ENCODE measurements at places on chromosomes 6 and 20. TPM values are rescaled to one million over a fixed set of nuclear protein-coding genes. Genes with fewer than 3 reads are reported as not detected.

DNA sequence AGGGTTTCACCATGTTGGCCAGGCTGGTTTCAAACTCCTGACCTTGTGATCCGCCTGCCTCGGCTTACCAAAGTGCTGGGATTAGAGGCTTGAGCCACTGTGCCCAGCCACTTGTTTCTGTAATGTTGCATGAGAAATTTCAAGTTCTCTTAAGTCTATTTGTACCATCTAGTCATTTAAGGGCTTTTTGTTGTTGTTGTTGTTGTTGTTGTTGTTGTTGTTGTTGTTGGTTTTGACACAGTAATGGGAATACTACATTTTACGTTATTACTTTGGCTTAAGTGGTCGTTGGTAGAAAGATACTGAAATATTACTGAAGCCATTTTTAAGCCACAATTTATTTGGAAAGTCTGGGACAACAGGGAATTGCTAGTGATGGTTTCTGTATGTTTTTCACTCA, 52.0 kb downstream of the CSE1L start:
- no peak for DNase-seq

DNA sequence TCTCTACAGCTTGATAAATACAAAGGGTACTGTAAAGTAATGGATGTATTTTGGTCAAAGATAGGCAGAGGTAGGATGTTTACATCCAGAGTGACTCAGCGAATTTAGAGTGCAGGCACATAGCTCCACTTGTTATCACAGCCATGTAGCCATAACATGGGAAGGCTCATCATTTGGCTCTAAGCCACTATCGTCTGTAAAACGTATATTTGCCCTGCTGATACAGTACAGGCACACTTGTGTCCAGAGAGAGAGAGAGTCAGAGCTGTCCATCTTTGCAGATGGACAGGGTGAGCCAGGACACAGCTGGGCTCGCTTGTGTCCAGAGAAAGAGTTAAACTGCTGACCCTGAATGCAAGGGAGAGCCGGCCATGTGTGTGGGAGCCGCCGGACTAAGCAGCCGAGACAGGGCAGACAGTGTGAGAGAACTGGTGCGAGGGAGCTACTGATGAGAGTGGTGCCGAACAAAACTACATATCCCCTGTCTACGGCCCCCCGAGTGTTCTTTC, 619.0 kb downstream of the DOK5 start:
- no peak for DNase-seq

DNA sequence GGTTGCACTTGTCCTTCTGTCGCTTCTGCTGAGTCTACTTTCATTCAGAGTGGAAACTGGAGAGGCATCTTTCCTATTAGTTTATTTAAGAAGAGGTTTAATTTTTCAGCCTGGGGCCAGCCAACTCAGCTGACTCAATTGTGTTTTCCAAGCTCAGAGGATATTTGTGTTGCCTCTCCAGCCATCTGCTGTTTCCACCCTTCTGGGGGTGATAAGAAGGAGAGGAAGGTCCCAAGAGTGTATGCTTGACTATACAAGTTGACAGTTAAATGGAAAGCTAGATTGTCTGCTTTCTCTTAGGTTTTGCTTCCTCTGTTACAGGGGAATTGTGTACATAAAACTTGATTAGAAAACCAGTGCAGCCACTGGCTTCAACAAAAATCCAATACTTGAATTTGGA, 3.0 kb downstream of the PSMF1 start:
- DNase-seq, result no peak

GRCh38 chr6:19181211-19181610, 656.0 kb upstream of the ID4 start:
- no peak for DNase-seq

Gene OR10C1
- not detected for total RNA-seq

DNA sequence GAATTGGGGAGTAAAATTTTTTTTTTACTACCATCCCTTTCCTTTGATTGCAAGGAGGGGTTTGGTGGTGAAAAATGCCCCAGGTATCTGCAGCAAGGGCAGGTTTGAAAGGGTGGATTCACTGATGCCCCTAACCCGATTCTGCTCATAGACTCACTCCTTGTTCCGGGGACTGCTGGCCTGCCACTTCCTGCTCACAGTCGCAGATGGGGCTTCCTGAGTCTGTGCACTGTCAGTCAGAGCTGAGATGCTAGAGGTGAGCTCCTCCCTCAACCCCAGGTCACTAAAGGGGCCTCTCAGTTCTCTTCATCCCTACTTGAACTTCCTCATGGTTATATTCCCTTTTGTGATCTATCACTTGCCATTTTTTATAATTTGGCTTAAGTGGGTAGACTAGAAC, 357.9 kb downstream of the FARS2 start:
- DNase-seq, result no peak

GRCh38 chr20:57849121-57849520, 139.3 kb upstream of the PMEPA1 start:
- DNase-seq, result no peak

GRCh38 chr6:16562498-16562897, 198.8 kb downstream of the ATXN1 start:
- DNase-seq, result no peak

DNA sequence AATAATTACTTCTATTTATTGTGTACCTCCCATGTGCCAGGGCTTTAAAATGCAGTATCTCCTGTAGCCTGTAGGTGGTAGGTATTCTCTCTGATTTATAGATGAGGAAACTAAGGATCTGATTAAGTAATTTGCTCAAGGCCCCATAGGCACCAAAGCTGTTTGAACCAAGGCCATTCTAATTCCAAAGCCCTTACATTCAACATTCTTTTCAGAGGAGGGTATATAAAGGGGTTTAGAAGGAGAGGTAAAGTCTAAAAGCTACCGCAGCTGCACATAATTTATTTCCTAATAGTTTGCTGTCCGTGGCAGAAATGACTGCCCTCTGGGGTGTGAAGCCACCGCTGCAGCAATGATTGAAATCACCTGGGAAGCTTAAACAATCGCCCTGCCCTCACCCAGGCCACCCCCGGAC, 95.0 kb upstream of the FAM8A1 start:
- peak; percentile 39 for DNase-seq

GRCh38 chr6:6002005-6002847, 4.5 kb downstream of the NRN1 start:
- no peak for DNase-seq

Gene C6orf132
- 66.0 TPM for total RNA-seq

- no peak for DNase-seq
Measured at GRCh38 chr6:134074151-134075055, 22.0 kb upstream of the SLC2A12 start.

Gene MCCD1
- total RNA-seq, result not detected

DNA sequence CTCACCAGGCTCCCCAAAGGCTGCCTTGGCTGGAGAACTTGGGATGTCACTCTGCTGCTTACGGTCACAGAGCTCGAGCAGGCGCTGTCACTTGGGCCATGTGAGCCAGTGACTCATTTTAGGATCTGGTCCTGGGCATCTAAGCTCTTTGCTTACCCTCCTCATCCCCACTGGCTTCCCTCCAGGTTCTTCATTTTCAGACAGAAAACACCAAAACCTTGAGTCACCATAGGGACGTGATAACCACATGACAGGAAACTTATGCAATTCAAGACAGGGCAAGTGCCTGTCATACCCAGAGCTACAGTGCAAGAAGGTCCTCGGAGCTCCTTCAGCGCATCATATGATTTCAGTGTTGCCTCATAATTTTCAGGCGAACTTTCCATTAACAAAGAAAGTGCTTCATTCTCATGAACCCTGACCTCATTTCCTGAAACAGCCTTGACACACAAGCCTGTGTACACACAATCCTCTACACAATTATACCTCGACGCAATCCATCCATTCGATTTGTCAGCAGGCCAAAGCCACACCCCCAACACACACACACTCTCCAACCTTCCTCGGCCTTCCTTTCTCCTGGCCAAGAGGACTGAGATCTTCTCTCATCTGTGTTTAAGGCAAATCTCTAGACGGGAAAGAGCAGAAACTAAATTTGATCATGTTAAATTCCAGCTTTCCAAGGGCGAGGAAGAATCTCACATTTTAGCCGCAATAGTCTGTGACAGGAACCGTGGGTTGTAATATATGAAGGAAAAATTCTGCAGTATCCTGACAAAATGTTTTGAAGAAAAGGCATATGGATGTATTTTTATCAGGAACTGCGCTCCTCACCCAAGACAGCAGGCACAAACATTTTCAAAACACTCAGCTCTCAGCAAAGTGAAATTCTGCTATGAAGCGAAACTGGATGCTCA, 25.3 kb downstream of the TBC1D7 start:
- peak; percentile 95 for DNase-seq

- peak; percentile 32 for DNase-seq
Measured at GRCh38 chr6:137724018-137724403, 143.0 kb upstream of the TNFAIP3 start.

GRCh38 chr20:15396026-15396425, 1058.6 kb upstream of the FLRT3 start:
- peak; percentile 76 for DNase-seq

Gene RSPH9
- not detected for total RNA-seq

Gene MCHR2
- not detected for total RNA-seq

Gene ESR1
- 2.2 TPM for total RNA-seq

DNA sequence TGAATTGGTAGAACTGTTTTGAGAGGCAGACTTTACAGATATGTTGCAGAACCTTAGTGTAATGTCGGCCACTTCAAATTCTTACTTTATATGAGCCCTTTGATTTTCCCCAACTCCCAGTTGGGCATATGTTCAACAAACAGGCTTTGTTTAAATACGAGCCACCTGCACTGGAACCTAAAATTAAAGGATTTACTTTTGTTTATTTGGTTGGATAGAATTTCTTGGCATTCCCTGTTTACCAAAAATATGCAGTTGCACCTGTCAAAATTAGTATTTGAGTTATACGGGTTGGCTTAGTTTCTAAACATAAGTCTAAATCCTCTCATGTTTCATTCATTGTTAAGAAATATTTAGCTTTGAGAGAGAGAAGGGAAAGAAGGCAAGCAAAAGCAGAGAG, 2.4 kb upstream of the GLYATL3 start:
- DNase-seq, result no peak

Gene TRIM15
- not detected for total RNA-seq

DNA sequence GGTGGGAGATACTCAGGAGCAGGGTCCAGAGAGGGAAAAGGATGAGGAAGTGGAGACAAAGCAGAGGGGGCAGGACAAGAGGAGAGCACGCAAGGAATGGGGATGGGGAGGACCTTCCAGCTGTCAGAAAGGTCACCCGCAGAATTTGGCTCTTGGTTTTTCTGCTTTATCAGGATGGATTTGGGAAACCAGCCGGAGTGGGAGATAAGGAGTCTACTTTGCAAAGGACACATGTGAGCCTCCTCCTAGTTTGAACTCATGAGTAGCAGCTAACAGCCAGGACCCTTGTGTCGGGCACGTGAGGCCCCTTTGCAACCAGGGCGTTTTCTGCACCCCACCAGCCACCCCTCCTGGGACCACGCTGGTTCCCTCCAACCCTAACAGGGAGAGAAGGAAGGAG, 7.6 kb upstream of the MICA start:
- no peak for DNase-seq

Gene BEND6
- total RNA-seq, result 1.3 TPM

DNA sequence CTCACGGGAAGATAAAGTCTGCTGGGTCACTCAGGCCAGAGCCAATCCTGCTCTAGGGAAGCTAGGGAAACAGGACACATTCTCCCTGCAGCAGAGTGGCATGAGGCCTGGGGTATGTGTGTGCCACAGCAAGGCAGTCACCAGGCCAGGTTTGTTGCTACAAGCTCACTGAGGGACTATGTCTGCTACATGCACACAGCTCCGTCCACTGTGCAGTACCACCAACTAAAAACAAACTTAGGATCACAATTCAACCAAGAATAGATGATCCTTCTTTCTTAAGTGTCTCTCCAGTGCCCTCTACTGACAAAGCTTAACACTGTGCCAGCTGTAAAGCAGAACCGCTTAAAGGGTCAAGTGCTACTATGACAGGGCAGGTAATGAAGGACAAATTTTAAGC, 192.5 kb downstream of the PTPRK start:
- DNase-seq, result peak; percentile 45

DNA sequence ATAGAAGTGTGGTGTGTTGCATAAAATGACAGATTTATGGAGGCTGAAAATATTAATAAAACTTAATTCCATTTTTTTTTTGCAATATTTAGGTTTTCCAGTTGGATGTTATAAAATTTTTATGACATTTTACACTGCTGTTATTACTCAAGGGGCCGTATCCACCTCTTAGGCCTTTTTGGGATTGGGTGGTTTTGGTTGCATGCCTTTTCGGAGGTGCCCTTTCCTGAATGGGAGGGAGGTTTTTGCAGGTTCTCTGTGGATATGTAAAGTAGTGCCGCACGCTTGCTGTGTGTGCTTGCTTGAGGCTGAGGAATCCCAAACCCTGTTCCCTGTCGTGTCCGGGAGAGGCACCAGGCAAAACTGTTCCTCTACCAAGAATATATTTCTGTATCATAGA, 6.8 kb downstream of the ARID1B start:
- DNase-seq, result no peak

- DNase-seq, result no peak
Measured at GRCh38 chr20:9227896-9228615, 159.2 kb downstream of the PLCB4 start.

GRCh38 chr20:48075591-48076174, 290.4 kb upstream of the SULF2 start:
- DNase-seq, result no peak

GRCh38 chr6:81808851-81809570, 56.5 kb upstream of the TENT5A start:
- DNase-seq, result no peak

Gene TINAG
- not detected for total RNA-seq

GRCh38 chr20:41275301-41275731, 42.2 kb downstream of the ZHX3 start:
- DNase-seq, result peak; percentile 69

- no peak for DNase-seq
Measured at GRCh38 chr6:159421586-159421985, 252.4 kb downstream of the FNDC1 start.

DNA sequence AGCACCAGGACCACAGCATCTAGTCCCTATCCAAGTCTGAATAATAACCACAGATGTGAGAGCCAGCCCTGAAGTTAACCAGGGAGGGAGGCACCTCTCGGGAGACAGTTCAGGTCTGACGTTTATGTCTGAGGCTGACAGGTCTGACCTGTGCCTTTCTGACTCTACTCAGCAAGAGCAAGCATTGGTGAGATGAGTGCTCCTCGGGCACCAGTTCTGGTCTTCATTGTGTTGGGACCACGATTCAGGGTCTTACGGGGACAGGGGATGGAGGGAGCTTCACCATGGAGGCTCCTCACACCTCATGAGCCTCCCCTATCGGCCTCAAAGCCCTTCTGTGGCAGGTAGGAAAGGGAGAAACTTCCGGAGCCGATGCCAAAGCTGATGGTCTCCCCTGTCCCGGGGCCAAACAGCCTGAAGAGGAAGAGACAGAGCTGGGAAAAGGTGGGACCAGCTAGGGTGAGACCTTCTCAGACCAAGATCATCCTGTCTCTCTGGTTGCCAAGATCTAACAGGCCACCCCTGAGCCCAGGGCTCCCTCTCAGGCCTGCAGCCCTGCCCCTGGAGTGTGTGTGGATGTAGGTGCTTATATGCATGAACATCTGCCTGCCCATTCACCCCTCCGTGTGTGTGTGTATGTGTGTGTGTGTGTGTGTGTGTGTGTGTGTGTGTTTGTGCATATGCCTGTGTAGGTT, 170.5 kb downstream of the VEGFA start:
- DNase-seq, result no peak

GRCh38 chr6:147390909-147391536, 117.5 kb upstream of the SAMD5 start:
- DNase-seq, result peak; percentile 39
